ENCODE measurements at places on chromosomes 16 and 17.
A peak's percentile ranks its signal among the peaks of the same experiment; 100 is the strongest.

- H3K36me3 ChIP-seq = no peaks in the 10 kb centered on the region
- H3K4me1 ChIP-seq = no peaks in the 10 kb centered on the region
- H3K27me3 ChIP-seq = peaks cover 25% of the 10 kb centered on the region
- DNase-seq = no peak
- H3K4me3 ChIP-seq = no peak overlapping the region
These were observed 4.0 kb downstream of the CCDC92B start for GRCh38 chr17:2745317-2746037.

DNA sequence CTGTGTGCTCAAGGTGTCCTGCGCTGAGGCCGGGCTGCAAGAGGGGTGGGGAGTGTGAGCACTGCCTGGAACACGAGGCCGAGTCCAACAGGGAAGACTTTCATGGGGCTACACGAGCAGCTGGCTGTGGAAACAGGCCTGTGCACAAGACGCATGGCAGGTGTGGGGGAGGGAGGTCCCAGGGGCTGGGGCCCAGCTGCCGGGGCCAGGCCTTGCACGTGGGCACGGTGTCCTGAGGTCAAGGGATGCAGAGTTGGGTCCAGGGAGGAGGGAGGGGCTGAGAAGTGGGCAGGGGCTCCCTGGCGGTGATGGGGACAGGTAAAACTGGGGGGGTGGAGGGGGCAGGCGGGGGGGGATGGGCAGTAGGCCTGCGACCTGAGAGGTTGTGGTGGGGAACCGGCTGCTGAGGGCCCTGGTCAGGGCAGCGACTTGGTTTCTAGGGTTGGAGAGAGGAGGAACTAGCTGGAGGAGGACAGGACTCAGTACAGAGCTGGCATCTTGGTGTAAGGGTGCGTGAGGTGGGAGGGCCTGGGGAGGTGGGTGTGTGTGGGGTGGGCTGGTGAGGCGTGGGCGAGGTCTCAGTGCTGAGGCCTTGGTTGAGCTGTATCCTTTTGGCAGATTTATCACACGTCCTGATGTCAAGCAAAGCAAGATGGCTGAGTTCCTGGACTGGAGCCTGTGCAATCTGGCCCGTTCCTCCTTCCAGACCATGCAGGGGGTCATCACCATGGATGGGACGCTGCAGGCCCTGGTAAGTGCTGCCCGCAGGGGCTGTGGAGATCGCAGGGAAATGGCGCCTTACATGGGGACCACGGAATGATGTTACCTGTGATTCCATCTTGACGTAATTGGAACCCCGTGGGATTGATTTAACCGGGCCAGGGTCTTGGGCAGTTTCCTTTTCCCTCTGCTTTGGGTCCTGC is 29.4 kb downstream of the TBCD start:
- peaks cover 10% of the 10 kb centered on the region for H3K4me1 ChIP-seq
- no peak for DNase-seq
- no peak overlapping the region for H3K4me3 ChIP-seq
- no peak overlapping the region for H3K27ac ChIP-seq
- peaks cover 24% of the 10 kb centered on the region for H3K36me3 ChIP-seq
- H3K27me3 ChIP-seq = no peaks in the 10 kb centered on the region

- no peak overlapping the region for H3K4me3 ChIP-seq
- H3K27ac ChIP-seq = no peak overlapping the region
- DNase-seq = no peak
- no peaks in the 10 kb centered on the region for H3K27me3 ChIP-seq
- H3K4me1 ChIP-seq = peaks cover 28% of the 10 kb centered on the region
These were observed 5.3 kb downstream of the ITGAX start for GRCh38 chr16:31360251-31360650.

GRCh38 chr17:17062866-17063265 is 20.6 kb downstream of the MPRIP start:
- H3K4me3 ChIP-seq = no peak overlapping the region
- no peaks in the 10 kb centered on the region for H3K36me3 ChIP-seq
- no peak overlapping the region for H3K27ac ChIP-seq
- peaks cover 21% of the 10 kb centered on the region for H3K4me1 ChIP-seq
- DNase-seq = no peak

DNA sequence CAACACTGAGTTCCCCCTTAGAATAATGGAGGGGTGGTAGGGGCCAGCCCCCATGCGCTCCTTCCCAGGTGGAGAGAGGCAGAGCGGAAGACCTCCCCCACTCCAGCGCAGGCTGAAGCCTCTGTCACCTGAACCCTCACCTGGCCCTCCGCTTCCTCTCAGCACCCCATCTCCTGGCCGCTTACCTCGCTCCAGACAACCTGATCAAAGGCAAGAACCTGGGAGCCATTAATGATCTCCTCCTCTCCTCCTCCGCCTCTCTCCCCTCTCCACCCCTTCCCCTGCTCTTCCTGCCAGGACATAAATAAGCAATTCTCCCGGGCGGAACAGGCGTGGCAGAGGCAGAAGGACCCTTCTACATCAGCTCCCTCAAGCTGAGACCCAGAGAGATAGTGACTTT is 110.2 kb upstream of the LHX1 start:
- H3K27ac ChIP-seq = no peak overlapping the region
- no peaks in the 10 kb centered on the region for H3K36me3 ChIP-seq
- no peaks in the 10 kb centered on the region for H3K4me1 ChIP-seq
- no peak for DNase-seq
- H3K27me3 ChIP-seq = peaks cover 28% of the 10 kb centered on the region
- no peak overlapping the region for H3K4me3 ChIP-seq

DNA sequence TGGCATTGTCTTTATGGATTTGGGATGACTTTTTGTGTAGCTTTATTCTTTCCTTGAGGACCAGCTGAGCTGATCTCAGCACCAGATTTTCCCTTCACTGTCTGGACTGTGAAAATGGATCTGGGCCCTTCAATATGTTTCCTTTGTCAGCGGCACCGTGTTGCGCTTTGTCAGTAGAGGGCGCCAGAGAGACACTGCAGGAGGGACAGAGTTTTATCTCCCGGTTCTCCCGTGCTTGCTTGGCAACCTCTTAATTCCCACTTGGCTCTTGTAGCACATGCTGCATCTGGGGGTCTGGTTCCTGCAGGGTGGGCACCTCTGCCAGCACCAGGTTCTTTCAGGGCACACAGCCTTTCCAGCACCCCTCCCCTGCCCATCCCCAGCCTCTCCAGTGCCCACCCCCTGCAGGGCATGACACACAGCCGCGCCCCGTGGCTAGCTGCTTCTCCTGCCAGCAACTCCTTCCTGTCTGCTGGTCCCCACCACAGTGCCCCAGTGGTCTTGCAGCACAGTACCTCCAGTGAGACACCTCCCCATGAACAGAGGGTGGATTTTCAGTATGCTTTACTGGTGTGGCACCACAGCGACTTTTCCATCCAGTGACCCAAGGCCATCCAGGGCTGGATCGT is 19.6 kb downstream of the OR1D5 start:
- peaks cover 3% of the 10 kb centered on the region for H3K4me1 ChIP-seq
- no peaks in the 10 kb centered on the region for H3K27me3 ChIP-seq
- no peak overlapping the region for H3K27ac ChIP-seq
- DNase-seq = no peak

- peaks cover 4% of the 10 kb centered on the region for H3K4me1 ChIP-seq
- H3K36me3 ChIP-seq = no peaks in the 10 kb centered on the region
- peaks cover 36% of the 10 kb centered on the region for H3K27me3 ChIP-seq
- no peak overlapping the region for H3K27ac ChIP-seq
- no peak for DNase-seq
These were observed 20.4 kb downstream of the ALOX12B start for GRCh38 chr17:8066841-8067775.

- no peak overlapping the region for H3K27ac ChIP-seq
- DNase-seq = peak; percentile 67
- peaks cover 54% of the 10 kb centered on the region for H3K36me3 ChIP-seq
- H3K4me3 ChIP-seq = no peak overlapping the region
- no peaks in the 10 kb centered on the region for H3K27me3 ChIP-seq
These were observed 5.3 kb downstream of the NEURL4 start for GRCh38 chr17:7323731-7324437.

DNA sequence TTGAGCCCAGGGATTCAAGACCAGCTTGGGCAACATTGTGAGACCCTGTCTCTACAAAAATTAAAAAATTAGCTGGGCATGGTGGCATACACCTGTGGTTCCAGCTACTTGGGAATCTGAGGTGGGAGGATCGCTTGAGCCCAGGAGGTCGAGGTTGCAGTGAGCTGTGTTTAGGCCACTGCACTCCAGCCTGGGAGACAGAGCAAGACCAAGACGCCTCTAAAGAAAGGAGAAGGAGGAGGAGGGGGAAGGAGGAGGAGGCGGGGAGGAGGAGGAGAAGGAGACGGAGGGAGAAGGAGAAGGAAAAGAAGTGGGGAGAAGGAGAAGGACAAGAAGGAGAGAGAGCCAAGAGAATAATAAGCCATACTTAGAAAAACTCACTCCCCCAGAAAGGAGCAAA is 35.9 kb downstream of the STXBP4 start:
- H3K4me3 ChIP-seq = no peak overlapping the region
- no peaks in the 10 kb centered on the region for H3K27me3 ChIP-seq
- DNase-seq = no peak
- H3K4me1 ChIP-seq = no peaks in the 10 kb centered on the region
- H3K27ac ChIP-seq = no peak overlapping the region
- no peaks in the 10 kb centered on the region for H3K36me3 ChIP-seq

DNA sequence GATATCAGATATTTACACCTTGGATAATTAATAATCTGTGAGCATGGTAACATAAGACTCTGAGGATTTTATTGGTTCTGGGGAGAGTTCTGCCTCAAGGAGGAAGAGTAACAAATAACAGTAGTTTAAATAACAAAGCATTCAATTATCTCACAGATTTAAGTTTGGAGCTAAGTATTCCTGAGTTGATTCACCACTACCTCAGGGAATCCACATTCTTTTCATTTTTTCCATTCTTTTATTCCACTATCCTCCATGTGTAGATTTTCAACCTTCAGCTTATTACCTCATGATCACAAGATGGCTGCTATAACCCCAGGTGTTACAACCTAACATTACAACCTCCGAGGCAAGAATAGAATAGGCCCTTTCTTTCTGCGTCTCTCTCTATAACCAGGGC is 252.2 kb upstream of the TOX3 start:
- H3K4me3 ChIP-seq = no peak overlapping the region
- H3K27me3 ChIP-seq = no peaks in the 10 kb centered on the region
- H3K36me3 ChIP-seq = no peaks in the 10 kb centered on the region
- no peak for DNase-seq
- H3K27ac ChIP-seq = no peak overlapping the region

Data from activated T-helper 2 cell treated with anti-CD3 and anti-CD28 coated beads, Interferon-gamma antibody, Interleukin-2, Interleukin-4, amounts not matched to agents 10 μg/mL and 5 μg/mL and 100 μg/mL, durations not matched to agents 14 hours and 24 hours and 36 hours (primary cell).